Stomach (tissue), 19 donors: ENCODE measurements at places on chromosomes 1 and 21. TPM values are rescaled to one million over a fixed set of nuclear protein-coding genes. Genes with fewer than 3 reads are reported as not detected.

- H3K36me3 ChIP-seq: peaks cover 7% of the 10 kb centered on the region
- H3K4me3 ChIP-seq: peak overlapping the region; percentile 84
- H3K27me3 ChIP-seq: no peaks in the 10 kb centered on the region
- H3K27ac ChIP-seq: peak overlapping the region; percentile 93
These were observed 43.5 kb downstream of the CD34 start for GRCh38 chr1:207867136-207868109.

- H3K27ac ChIP-seq: no peak overlapping the region
- H3K27me3 ChIP-seq: peaks cover 13% of the 10 kb centered on the region
- H3K4me3 ChIP-seq: no peak overlapping the region
- no peaks in the 10 kb centered on the region for H3K4me1 ChIP-seq
These were observed 6.0 kb downstream of the CADM3 start for GRCh38 chr1:159177272-159177907.

The INAVA gene
- 184 TPM for total RNA-seq

The ERICH3 gene
- total RNA-seq: not detected

The HSD3B2 gene
- 1.4 TPM for total RNA-seq
